ENCODE measurements at places on chromosomes 5 and 9.

- no peak for DNase-seq
These were observed 31.0 kb upstream of the PHF24 start for GRCh38 chr9:34927061-34927460.

- no peak for DNase-seq
These were observed 305.7 kb upstream of the TNC start for GRCh38 chr9:115423646-115424045.

DNA sequence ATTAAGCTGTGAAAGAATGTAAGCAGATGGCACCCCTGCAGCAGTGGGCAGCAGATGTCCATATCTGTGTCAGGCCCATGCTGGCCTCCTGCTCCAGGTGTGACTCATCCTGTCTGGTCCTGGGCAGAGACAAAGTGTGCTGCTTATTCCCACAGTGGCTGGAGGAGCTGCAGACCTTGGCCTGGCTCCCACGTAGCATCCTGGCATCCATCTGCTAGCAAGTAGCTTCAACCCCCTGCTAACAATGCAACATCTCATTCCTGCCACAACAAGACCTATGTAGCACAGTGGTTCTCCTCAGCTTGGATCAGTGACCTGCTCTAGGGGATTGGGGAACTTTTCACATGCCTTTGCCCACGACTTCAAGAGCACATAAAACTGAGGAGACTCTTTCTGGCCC lies 126.4 kb upstream of the SLC12A2 start:
- no peak for DNase-seq

GRCh38 chr5:108728566-108729241 lies 19.0 kb upstream of the FER start:
- DNase-seq, result peak; percentile 56

- DNase-seq, result no peak
These were observed 14.7 kb upstream of the CCIN start for GRCh38 chr9:36154331-36154952.

DNA sequence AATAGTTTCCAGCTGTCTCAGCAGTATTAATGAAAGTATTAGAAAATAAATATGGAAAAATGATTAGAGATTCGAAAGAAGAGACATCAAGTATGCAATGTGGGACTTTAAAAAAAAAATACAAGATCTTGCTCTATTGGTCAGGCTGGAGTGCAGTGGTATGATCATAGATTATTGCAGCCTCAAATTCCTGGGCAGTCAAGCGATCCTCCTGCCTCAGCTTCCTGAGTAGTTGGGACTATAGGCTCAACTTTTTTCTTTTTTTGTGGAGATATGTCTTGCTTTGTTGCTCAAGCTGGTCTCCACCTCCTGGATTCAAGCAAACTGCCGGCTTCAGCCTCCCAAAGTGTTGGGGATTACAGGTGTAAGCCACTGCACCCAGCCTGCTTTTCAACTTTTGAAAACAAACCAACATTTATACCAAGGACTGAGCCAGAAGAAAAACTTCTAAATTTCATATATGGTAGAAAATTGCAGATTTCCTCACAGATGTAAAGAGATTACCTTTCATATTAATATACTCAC lies 323.1 kb downstream of the ADGRV1 start:
- no peak for DNase-seq

- DNase-seq, result no peak
These were observed 73.3 kb downstream of the AK8 start for GRCh38 chr9:132804576-132805295.

GRCh38 chr9:16974436-16974835 lies 104.0 kb upstream of the BNC2 start:
- no peak for DNase-seq

GRCh38 chr5:53009816-53010215 lies 20.7 kb downstream of the ITGA2 start:
- DNase-seq, result no peak

DNA sequence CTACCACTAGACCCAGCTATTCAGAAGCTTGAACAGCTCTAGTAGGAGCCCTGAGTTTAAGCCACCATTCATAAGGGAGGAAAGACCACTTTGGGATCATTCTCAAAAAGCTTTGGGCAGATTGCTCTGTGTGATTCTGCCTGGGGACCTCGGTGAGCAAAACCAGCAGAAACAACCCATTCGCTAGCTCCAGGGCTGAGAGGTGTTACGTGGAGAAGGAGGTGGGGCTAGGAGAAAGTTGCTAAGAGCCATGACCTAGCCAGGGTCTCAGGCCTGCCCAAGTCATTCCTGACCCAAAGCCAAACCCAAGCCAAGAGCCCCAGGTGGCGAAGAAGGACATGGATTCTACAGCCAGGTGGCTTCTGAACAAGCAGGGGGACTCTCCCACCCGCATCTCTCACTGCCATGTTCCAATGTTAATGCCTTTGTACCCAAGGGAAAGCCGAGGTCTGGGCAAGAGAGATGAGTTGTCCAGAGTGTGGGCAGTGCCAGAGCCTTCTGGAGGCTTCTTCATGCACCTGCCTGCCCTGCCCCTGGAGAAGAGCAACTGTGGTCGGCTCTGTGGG lies 4.0 kb upstream of the BARHL1 start:
- no peak for DNase-seq

DNA sequence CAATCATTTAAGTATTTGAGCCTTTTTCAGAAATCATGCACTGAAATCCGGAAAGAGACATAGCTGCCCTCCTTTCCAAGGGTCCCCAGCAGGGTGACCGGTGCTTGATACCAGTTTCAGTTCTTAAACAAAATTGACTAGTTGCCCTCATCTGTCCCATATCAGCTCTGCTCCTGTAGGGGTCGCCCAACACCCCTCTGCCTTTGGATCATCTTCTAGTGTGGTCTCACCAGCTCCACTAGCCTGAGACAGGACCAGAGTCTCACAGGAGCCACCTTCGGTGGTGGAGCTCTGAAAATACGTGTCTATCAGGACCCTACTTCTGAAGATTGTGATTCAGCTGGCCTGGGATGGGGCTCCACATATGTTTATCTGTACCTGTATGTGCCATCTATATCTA lies 428.2 kb downstream of the ENC1 start:
- no peak for DNase-seq

DNA sequence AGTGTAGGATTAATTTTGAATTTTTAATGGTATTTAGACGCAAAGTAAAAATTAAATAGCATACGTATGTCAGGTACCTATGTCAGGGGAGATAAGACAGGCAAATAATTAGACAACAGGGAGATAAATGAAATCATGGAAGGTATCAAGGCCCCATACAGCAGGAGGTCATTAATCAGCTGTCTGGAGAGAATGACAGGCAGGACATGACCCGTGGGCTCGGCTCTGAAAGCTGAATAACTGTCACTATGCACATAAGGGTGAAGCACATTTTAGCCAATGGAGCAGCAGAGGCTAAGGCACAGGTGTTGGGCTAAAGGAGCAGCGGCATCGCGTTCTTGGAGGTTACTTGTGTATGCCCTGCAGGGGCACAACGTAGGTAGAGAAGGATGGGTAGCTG lies 11.9 kb downstream of the SLC25A51 start:
- DNase-seq, result no peak

- no peak for DNase-seq
These were observed 8.3 kb upstream of the CXXC5 start for GRCh38 chr5:139639619-139640380.

DNA sequence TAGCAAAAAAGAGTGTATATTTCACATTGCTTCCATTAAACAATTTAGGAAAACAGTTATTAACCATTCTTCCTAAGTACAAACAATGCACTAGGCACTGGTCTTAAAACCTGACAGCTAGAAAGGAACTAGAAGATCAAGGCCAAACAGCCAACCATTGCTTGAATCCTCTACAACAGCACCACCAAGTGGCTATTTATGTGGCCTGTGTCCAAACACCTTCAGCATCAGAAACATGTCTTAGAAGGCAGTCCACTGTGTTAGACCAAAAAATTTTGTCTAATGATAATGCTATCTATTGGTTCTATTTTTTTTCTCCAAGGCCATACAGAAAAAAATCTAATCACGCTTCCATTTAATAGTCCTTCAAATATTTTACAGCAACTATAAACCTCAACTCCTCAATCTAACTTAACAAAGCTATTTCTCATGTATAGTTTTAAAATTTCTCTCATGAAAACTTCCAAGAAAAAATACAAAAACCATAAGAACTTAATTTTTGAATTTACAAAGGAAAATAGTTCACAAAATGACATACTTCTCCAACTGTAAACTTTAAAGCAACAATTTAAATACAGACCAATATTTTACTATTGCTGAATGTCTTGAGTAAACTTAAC lies 36.1 kb downstream of the CAAP1 start:
- peak; percentile 50 for DNase-seq

All from activated CD8-positive, alpha-beta T cell treated with anti-CD3 and anti-CD28 coated beads, Interleukin-2, amount 10 ng/mL, durations not matched to agents 7 days and 5 days (primary cell).